ENCODE measurements at places on chromosomes 11 and 22. TPM values are rescaled to one million over a fixed set of nuclear protein-coding genes. Genes with fewer than 3 reads are reported as not detected.

The LYVE1 gene
- not detected for total RNA-seq

The C11orf87 gene
- not detected for total RNA-seq

The TECTA gene
- 0.30 TPM for total RNA-seq

The MMP8 gene
- total RNA-seq: not detected

The PTPN5 gene
- not detected for total RNA-seq

The FAT3 gene
- not detected for total RNA-seq

The TRIM6 gene
- total RNA-seq: 2.7 TPM

The CBLIF gene
- total RNA-seq: not detected

The MDK gene
- total RNA-seq: 6.9 TPM

The SLC25A18 gene
- not detected for total RNA-seq

The APOBEC3B gene
- 7.1 TPM for total RNA-seq

DNA sequence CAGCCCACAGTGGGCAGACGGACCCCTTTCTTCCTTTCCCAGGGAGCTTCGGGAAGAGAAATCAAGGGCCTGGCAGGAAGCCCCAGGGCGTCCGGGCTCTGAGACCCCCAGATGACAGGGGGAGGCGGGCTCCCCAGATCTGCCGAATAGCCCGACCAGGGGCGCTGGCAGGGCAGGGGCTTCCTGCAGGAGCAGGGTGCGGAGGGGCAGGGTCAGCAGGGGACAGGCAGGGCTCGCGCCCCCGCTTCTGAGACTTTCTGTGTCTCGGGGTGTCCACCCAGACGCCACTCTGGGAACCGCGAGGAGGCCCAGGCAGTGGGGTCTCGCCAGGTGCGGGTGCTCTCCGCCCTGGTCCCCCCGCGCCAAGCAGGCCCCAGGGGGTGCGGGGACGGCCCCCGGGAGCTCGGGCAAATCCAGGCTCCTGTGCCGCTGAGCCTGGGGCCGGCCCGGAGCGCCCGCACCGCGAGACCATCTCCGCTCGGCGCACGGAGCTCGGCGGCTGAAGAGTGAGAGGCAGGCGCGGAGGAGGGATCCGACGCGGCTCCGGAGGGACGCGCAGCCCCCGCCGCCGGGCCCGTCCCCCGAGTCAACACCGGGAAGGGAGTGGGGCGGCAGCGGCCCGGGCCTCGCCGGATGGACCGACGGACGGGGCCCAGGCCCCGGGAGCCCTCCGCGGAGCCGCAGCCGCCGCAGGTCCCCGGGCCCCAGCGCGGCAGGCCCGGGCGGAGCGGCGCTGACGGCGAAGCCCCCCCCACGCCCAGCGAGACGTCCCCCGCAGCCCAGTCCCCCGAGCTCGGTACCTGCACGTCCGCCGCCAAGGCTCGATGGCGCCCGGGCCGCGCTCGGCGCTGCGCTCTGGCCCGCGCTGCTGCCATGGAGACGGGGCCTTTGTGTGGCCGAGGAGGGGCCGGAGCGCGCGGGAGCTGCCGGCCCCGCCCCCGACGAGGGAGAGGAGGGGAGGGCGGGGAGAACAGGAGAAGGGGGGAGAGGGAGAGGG is at the start of gene PLXNB2:
PLXNB2 (minus strand) TSS at position 894 of the 997 bp plus-strand sequence. CDS start 17,062 bp downstream, outside the sequence.
- DNase-seq: peak; percentile 71
- H3K27me3 ChIP-seq: peaks cover 10% of the 10 kb centered on the region
- H3K4me3 ChIP-seq: peak within 1 kb of the TSS; percentile 47
- no peaks in the 10 kb centered on the region for H3K36me3 ChIP-seq
- H3K27ac ChIP-seq: no peak within 1 kb of the TSS

GRCh38 chr22:43014316-43014868 is 557 bp downstream of the PACSIN2 start:
- H3K27ac ChIP-seq: peak overlapping the region; percentile 81
- peaks cover 27% of the 10 kb centered on the region for H3K4me1 ChIP-seq
- no peaks in the 10 kb centered on the region for H3K36me3 ChIP-seq
- peak overlapping the region; percentile 95 for H3K4me3 ChIP-seq

- DNase-seq: no peak
- H3K27ac ChIP-seq: no peak overlapping the region
- peaks cover 13% of the 10 kb centered on the region for H3K4me1 ChIP-seq
- no peak overlapping the region for H3K4me3 ChIP-seq
- H3K27me3 ChIP-seq: peaks cover 4% of the 10 kb centered on the region
- H3K36me3 ChIP-seq: peaks cover 7% of the 10 kb centered on the region
Measured at GRCh38 chr11:2694495-2694894, 5.3 kb downstream of the KCNQ1OT1 start.

GRCh38 chr11:9943386-9944110 is 279.7 kb downstream of the SWAP70 start:
- H3K27ac ChIP-seq: no peak overlapping the region
- no peak for DNase-seq
- no peaks in the 10 kb centered on the region for H3K4me1 ChIP-seq
- no peaks in the 10 kb centered on the region for H3K27me3 ChIP-seq
- H3K4me3 ChIP-seq: no peak overlapping the region
- peaks cover 13% of the 10 kb centered on the region for H3K36me3 ChIP-seq

DNA sequence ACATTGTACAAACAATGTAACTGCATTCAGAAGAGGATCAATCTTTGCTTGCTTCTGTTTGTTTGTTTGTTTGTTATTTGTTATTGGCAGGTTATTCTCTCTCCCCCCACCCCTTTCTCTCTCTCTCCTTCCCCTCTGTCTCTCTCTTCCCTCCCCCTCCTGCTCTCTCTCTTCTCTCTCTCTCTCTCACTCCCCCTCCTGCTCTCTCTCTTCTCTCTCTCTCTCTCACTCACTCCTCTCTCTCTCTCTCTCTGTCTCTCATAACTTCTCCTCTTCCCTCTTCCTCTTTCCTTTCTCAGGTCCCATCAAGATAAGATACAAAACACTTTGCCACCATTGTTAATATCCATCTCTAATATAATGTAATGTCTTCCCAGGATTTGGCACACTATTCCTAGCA is 236.3 kb downstream of the SOX6 start:
- H3K4me1 ChIP-seq: no peaks in the 10 kb centered on the region
- no peak overlapping the region for H3K27ac ChIP-seq
- no peaks in the 10 kb centered on the region for H3K36me3 ChIP-seq
- DNase-seq: no peak

DNA sequence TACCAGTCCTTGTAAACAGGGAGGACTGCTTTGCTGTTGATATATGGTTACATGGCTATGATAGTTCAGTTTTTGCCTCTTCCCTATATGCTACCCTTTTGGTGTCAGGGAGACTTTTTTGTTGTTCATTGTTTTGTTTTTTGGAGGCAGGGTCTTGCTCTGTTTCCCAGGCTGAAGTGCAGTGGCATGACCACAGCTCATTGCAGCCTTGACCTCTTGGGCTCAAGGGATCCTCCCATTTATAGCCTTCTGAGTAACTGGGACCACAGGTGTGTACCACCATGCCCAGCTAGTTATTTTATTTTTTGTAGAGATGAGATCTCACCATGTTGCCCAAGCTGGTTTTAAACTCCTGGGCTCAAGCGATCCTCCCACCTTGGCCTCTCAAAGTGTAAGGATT is 38.6 kb upstream of the SPTBN2 start:
- H3K36me3 ChIP-seq: no peaks in the 10 kb centered on the region
- H3K27me3 ChIP-seq: no peaks in the 10 kb centered on the region
- no peaks in the 10 kb centered on the region for H3K4me1 ChIP-seq
- no peak for DNase-seq

DNA sequence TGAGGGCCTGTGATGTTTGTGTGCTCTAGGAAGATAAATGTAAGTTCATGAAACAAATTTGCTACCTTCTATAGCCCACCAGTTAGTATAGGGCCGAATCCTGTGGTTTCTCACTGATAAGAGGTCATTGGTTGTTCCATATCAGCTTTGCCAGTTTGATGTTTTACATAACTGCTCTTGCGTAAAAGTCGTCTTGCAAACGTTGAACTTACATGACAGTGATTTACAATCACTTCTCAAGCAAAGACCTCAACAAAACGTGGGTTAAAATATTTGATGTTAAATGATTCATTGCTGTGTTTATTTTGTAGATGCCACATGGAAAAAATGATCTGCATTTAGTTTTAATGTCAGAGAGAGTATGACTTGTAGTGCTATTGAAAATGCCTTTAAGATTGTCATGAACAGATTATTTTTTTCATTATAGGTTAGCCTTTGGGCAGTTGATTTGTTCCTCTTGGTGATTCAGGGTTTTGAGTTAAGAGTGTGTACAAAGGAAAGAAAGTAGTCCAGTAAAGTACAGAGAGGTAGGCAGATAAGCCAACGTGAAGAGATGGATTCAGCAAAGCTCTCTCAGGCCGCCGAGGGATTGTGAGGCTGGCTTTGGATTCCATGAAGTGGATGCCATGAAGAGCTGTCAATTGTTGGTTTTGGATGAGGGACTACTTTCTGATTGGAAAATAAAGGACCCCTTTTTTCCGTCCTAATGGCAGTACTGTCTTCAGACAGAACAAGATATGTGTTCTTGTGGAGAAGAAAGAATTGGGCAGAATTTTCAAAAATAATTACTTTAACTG is 2.6 kb downstream of the EWSR1 start:
- DNase-seq: no peak
- peaks cover 46% of the 10 kb centered on the region for H3K36me3 ChIP-seq
- H3K4me1 ChIP-seq: peaks cover 47% of the 10 kb centered on the region
- no peaks in the 10 kb centered on the region for H3K27me3 ChIP-seq

GRCh38 chr11:67271541-67272284 is 5.4 kb downstream of the GRK2 start:
- H3K4me3 ChIP-seq: peak overlapping the region; percentile 96
- peak; percentile 73 for DNase-seq
- peaks cover 36% of the 10 kb centered on the region for H3K36me3 ChIP-seq
- peaks cover 64% of the 10 kb centered on the region for H3K4me1 ChIP-seq

GRCh38 chr11:128341280-128342248 is 245.8 kb downstream of the ETS1 start:
- H3K27me3 ChIP-seq: no peaks in the 10 kb centered on the region
- H3K36me3 ChIP-seq: peaks cover 10% of the 10 kb centered on the region
- H3K27ac ChIP-seq: peak overlapping the region; percentile 97
- peak overlapping the region; percentile 87 for H3K4me3 ChIP-seq

- no peak overlapping the region for H3K4me3 ChIP-seq
- no peaks in the 10 kb centered on the region for H3K36me3 ChIP-seq
- no peaks in the 10 kb centered on the region for H3K4me1 ChIP-seq
- H3K27me3 ChIP-seq: peaks cover 13% of the 10 kb centered on the region
- no peak for DNase-seq
Measured at GRCh38 chr11:27388869-27389268, 25.9 kb upstream of the CCDC34 start.

DNA sequence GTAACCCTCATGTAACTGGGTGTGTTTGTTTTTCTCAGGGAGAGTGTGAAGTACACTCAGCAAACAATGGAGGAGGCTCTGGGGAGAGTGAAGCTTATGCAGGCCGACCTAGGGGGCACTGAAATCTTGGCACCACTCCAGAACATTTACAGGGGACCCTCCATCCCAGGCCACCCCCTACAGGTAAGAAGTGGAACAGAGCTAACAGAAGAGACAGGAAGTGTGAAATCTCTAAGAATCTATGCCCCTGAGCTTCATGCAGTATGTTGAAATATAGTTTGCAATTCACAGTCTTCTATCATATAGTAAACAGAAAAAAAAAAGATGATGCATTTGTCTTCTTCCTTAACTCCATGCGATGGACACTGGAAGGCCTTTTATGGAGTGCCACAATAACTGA is 8.4 kb downstream of the VWA5A start:
- no peak overlapping the region for H3K27ac ChIP-seq
- H3K27me3 ChIP-seq: no peaks in the 10 kb centered on the region
- no peaks in the 10 kb centered on the region for H3K4me1 ChIP-seq

GRCh38 chr22:44365832-44366231 is 53.1 kb upstream of the SHISAL1 start:
- no peaks in the 10 kb centered on the region for H3K27me3 ChIP-seq
- no peaks in the 10 kb centered on the region for H3K36me3 ChIP-seq
- DNase-seq: no peak
- H3K4me1 ChIP-seq: no peaks in the 10 kb centered on the region
- H3K4me3 ChIP-seq: no peak overlapping the region

DNA sequence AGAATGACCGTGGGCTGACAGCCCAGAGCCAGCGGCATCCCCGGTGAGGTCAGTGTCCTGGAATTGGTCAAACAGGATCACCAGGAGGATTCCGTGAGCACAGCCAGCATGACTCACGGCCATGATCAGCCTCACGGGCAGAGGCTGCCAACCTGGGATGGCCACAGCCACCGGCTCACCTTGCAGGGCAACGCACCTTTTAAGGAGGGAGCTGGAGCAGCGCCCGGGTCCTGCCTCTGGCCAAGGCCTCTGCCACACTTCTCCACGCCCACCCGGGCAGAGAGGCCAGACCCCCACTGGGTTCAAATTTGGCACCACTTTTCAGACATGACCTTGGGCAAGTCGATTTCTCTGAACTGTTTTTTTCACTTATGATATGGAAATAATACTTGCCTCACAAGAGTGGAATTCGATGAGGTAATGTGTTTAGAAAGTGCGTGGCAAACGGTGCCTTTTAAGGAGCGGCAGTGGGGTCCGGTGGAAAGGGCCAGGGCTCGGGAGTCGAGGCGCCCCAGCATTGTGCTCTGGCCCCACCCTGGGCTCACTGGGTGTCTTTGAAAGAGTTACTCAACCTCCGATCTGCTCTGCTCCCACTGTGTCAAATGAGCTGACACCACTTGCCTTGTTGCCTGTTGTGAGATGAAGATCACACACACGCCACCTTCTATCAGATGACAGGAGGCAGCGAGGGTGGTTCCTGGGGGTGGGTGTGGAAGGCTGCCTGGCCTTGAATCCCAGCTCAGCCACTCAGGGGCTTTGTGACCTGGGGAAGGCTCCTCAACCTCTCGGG is 16.0 kb downstream of the TXN2 start:
- no peak overlapping the region for H3K4me3 ChIP-seq
- no peak overlapping the region for H3K27ac ChIP-seq
- H3K27me3 ChIP-seq: no peaks in the 10 kb centered on the region
- peaks cover 6% of the 10 kb centered on the region for H3K36me3 ChIP-seq
- H3K4me1 ChIP-seq: peaks cover 16% of the 10 kb centered on the region

DNA sequence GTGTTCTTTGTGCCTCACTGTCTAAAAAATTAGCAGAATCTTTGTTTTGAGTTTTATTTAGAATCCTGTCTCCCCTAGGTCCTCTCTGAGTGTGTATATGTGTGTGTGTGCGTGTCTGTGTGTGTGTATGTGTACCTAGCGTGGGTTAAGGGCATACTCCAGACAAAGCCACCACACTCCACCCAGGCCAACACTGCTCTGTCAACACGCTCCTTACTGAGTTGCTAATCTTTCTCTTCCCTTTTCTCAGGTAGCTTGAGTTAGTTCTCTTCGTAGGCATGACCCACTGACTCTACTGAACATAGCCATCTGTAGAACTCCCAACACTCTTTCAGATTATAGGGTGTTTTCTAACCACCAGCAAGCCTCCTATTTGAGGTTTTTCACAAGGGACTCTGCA is 131.1 kb downstream of the LRRC4C start:
- H3K27ac ChIP-seq: no peak overlapping the region
- H3K4me1 ChIP-seq: no peaks in the 10 kb centered on the region
- H3K4me3 ChIP-seq: no peak overlapping the region
- DNase-seq: no peak
- H3K27me3 ChIP-seq: no peaks in the 10 kb centered on the region
- H3K36me3 ChIP-seq: no peaks in the 10 kb centered on the region
